ENCODE measurements at places on chromosomes 16 and 17. TPM values are rescaled to one million over a fixed set of nuclear protein-coding genes. Genes with fewer than 3 reads are reported as not detected.

NPIPA5 gene
- total RNA-seq = 4.9 TPM

TLCD2 gene
- 1.2 TPM for total RNA-seq

DNA sequence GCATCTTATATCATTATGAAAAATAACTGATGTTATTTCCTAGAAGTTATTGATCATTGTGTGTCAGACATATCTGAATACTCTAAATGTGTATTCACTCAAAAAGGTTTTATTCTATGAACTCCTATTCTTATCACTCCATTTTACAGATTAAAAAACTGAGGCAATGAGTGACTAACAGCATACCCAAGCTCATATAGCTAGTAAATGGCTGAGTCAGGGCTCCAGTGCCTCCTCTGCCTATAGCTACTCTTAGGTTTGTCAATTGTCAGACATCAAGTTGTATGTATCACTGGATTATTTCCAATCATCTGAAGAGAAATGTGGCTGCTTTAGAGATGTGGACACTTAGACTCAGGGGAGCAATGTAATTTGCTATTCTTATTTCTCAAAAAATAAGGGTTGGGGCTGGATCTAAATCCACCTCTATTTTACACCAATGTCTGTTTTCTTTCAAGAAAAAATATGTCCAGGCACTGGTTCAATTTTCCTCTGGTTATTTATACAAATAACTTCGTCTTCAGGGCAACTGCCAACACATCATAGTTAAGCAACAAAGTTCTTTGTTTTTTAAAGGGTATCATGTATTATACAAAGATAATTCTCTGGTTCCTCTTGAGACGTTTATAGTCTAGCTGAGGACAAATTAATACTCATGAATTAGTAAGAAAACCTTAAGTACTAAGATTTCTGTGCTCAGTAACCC, 328.9 kb upstream of the MAF start:
- no peak for DNase-seq

- no peak for DNase-seq
These were observed 60.4 kb upstream of the MMP2 start for GRCh38 chr16:55418586-55418985.

DNA sequence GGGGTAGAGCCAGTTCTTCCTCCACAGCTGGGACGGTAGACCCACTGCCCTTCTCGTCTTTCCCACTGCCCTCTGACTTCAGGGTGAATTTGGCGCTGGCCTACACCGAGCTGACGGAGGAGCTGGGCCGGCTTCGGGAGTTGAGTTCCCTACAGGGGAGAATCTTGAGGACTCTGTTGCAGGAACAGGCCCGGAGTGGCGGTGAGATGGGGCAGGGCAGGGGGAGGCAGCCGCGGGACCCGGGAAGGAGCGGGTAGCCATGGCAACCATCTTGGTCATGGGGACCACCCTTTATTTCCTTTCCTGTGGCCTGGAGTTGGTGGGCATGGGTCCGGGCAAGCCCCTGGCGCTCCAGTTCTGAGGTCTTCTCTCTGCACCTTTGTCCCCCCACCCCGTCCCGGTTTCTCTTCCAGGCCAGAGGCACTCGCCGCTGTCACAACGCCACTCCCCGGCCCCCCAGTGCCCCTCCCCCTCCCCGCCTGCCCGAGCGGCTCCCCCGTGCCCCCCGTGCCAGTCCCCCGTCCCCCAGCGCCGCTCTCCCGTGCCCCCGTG, 14.4 kb downstream of the TBKBP1 start:
- DNase-seq = no peak

- DNase-seq = no peak
These were observed 17.2 kb downstream of the CYTH1 start for GRCh38 chr17:78764871-78765270.

- no peak for DNase-seq
These were observed 14.1 kb downstream of the PDZD9 start for GRCh38 chr16:21986692-21987246.

- DNase-seq = no peak
These were observed 8.5 kb downstream of the ADGRG3 start for GRCh38 chr16:57676553-57677085.

- no peak for DNase-seq
These were observed 184.2 kb downstream of the COPRS start for GRCh38 chr17:31674717-31675349.
